ENCODE measurements at places on chromosomes 3 and 15.

DNA sequence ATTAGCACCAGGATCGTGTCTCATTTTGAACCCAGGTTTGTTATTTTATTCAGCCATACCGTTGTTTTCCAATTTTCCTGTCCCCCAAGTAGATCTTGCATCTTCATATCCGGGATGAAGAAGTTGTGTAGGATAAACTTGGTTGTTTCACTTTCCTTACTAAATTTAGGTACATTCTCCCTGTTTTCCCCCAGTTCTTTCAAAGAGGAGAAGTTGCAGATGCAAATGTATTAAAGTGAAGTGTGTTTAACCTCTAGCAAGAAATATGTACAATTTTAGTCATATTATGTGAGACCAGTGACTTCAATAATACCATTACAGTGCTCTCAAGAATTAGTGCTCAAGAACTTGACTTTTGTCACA, 1.3 kb downstream of the ATXN7 start:
- no peak for DNase-seq

GRCh38 chr3:31635545-31635944, 102.8 kb downstream of the STT3B start:
- no peak for DNase-seq

DNA sequence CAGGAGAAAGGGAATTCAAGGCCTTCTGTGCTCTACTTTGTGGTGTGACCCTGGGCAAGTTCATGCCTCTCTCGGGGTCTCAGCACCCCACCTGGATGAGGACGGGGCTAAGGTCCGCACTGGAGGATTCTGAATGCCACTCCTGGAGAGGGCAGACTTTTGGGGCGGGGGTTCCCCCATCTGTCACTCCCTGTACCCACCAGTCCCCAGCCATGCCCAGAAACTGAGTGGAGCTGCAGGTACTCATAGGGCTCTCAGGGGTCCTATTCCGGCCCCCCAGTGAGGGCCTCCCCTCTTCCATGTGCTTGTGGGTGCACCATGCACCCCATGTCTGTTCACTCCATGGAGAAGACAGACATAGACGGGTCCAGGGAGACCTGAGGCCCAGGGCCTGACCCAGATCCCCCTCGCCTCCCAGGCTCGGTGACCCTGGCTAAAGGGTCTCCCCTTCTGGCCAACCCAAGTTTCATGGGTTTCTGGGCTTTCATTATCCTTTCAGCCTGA, 26.0 kb downstream of the ACSBG1 start:
- DNase-seq: no peak

DNA sequence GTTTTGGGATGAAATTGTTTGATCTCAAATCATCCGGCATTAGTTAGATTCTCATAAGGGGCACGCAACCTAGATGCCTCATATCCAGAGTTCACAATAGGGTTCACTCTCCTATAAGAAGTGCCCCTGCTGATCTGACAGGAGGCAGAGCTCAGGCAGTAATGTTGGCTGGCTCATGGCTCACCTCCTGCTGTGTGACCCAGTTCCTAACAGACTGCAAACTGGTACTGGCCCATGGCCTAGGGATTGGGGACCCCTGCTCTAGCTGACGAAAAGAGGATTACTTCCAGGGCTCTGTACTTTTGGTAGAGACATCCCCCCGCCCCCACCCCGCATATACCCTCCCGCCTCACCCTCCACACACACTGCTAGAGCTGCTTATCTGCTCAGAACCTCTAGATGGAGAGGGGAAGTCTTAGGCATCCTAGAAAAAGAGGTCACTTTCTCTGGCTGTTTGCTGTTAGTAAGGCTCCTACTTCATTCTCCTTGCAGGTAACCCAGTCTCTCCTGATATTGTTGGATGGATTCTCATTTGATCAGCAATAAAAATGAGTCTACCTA, 923.1 kb downstream of the CADM2 start:
- DNase-seq: no peak

- no peak for DNase-seq
Measured at GRCh38 chr3:152671446-152672319, 163.2 kb upstream of the P2RY1 start.

GRCh38 chr15:23671481-23671880, 15.6 kb downstream of the NDN start:
- no peak for DNase-seq

DNA sequence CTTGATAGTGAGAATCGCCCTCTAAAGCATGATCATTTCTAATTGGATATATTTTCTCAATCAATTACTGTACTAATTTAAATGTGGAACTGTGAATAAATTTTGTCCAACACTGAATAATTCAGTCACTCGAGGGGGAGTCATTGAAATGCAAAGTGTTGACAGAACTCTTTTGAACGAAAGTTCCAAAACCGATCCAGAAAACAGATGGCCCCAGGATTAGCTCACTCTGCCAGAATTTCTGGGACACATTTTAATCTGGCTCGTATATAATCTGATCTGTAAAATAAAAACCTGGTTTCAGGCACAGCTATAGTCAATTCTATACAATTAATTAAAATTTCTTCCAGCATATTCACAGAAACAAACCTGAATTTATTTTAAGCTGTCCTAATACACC, 580.4 kb downstream of the ROBO1 start:
- DNase-seq: no peak

DNA sequence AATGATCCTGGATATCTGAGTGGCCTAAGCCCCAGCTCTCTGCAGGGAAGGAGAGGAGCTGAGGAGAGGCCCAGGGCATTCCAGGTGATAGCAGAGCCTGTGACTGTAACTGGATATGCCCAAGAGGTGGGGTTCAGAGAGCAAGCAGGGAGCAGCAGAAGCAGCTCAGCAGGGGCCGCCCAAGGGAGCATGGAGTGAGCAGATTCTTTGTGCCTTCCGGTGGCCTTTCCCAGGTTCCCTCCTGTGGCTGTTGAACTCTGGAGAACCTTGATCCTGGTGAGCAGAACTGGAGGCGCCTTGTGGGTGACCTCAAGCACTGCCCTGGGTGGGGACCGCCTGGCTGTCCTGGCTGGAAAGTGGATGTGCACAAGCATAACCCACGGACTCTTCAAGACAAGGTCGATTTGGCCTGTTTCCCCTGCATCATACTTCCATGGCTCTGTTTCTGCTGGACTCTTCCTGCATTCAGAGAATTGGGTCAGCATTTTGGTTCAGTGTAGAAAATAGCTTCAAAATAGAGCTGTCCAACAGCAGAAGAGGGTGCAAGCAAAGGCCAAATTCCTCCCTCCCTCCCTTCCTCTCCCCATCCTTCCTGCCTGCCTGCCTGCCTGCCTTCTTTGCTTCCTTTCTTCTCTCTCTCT, 76.1 kb downstream of the ARNT2 start:
- no peak for DNase-seq

DNA sequence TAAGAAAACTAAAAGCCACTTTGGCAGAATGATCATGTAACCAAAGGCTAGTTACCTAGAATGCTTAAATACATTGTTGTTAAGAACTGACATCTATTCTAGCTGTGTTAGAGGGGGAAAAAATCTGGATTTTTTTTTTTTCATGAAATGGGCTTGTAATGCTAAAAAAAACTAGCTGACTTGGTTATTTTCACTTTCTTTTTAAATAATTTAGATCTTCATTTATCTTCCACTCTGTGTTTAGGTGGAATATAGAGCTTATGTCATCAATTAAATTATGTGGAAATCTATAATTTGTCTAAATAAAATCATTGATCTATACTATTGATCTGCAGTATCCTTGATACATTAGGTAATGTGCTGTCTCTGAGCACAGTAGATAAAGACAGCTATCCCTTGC, 217.4 kb downstream of the TCF12 start:
- no peak for DNase-seq

DNA sequence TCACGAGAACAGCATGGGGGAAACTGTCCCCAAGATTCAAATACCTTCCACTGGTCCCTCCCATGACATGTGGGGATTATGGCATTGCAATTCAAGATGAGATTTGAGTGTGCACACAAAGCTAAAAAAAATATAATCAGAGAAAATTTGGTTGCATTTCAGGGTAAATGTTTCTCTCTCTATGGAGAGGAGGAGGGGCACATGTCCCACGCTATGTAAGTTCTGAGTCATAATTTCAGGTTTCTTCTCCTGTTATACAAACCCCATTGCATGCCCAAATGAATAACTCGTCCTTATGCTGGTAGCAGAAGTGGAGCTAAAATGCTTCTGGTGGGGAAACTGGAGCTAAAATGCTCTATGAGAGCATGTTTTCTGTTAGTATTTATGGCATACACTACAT, 209.7 kb upstream of the DCBLD2 start:
- DNase-seq: no peak

All from GDM1 (cell line).